ENCODE measurements at places on chromosomes 6 and 20. TPM values are rescaled to one million over a fixed set of nuclear protein-coding genes. Genes with fewer than 3 reads are reported as not detected.
A peak's percentile ranks its signal among the peaks of the same experiment; 100 is the strongest.

- no peak for DNase-seq
- no peaks in the 10 kb centered on the region for H3K27me3 ChIP-seq
- H3K4me3 ChIP-seq = no peak overlapping the region
- H3K4me1 ChIP-seq = no peaks in the 10 kb centered on the region
Measured at GRCh38 chr6:140360651-140361050, 986.2 kb upstream of the CITED2 start.

- DNase-seq = peak; percentile 24
- H3K4me1 ChIP-seq = peaks cover 9% of the 10 kb centered on the region
- H3K36me3 ChIP-seq = no peaks in the 10 kb centered on the region
- no peak overlapping the region for H3K27ac ChIP-seq
Measured at GRCh38 chr6:51619042-51619799, 468.2 kb downstream of the PKHD1 start.

DNA sequence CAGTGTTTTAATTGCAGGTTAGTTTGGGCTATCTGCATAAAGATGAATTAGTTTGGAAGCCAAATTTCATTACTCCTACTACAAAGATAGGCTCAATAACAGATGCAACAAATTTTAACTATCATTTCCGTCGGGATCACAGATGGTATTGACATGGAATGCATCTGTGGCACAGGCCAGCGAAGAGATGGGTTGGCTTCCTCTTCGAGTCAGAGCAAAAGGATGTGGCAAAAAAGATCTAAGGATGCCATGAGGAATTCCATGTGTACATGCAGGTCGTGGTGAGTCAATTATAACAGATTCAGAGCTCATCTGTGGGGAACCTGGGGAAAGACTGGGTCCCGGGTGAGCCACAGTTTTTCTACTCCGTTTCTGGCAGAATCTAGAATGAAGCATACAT, 83.0 kb upstream of the CITED2 start:
- H3K27ac ChIP-seq = no peak overlapping the region
- H3K27me3 ChIP-seq = no peaks in the 10 kb centered on the region
- H3K36me3 ChIP-seq = no peaks in the 10 kb centered on the region
- no peak for DNase-seq

- H3K4me1 ChIP-seq = peaks cover 59% of the 10 kb centered on the region
- DNase-seq = no peak
- no peaks in the 10 kb centered on the region for H3K27me3 ChIP-seq
- peak within 1 kb of the TSS; percentile 93 for H3K27ac ChIP-seq
Measured at GRCh38 chr6:33419580-33420490, at the start of gene SYNGAP1. Gene SYNGAP1 (plus strand): TSS chr6:33420065. CDS start chr6:33420265, 200 bp downstream.

DNA sequence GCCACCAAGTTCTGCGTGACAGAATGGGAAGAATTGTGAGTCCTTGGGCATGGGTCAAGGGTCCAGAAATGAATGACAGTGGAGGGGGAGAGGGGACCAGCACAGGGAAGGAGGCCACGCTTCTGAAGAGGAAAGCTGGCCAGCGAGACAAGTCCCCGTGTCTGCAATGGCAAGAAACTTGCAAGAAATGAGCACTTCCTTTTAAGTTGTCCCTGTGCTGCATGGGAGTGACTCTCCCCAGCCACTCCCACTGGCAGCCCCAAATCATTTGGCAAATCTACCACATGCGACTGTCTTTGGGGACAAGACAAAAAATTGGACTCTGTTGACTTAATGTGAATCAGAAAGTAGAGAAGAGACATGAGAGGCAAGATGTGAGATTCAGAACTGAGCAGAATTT, 242.2 kb upstream of the RREB1 start:
- no peaks in the 10 kb centered on the region for H3K36me3 ChIP-seq
- H3K4me3 ChIP-seq = no peak overlapping the region
- H3K27me3 ChIP-seq = no peaks in the 10 kb centered on the region

DNA sequence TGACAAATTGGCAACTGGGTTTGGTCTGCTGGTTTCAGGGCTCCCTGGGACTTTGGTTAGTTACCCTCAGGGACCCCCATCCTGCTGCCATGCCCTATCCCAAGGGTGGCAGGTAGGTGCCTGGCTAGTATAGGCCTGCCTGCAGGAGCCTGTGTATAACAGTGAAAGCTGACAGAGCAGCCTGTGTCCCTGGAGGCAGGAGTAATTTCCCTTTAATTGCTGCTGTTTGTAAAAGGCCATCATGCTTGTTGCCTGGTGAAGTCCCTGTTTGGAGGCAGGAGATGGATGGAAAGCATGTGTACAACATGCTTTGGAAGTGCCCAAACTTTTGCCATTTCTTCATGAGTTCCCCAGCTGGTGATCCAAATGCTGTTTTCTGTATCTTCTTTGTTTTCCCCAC, 30.1 kb downstream of the CMTR1 start:
- DNase-seq = no peak
- peaks cover 100% of the 10 kb centered on the region for H3K36me3 ChIP-seq
- no peak overlapping the region for H3K4me3 ChIP-seq
- no peaks in the 10 kb centered on the region for H3K27me3 ChIP-seq
- H3K4me1 ChIP-seq = no peaks in the 10 kb centered on the region
- H3K27ac ChIP-seq = no peak overlapping the region

DNA sequence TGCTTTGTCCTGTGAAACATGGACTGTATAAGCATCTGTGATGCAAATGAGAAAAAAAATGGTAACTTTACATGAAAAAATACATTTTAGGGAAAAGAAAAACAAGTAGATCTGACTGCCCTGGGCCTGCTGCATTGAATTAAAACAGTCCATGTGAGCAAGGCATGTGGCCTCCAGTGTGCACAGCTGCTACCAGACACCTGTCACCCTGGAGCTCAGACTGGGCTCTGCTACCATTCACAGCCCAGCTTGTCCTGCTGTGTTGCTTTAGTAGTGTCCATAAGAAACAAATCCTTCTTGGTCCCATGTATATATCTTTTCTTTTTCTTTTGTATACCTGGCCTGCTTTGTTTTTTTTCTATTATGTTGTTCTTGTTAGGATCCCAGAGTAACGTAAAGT, 315.9 kb downstream of the NKAIN2 start:
- H3K4me3 ChIP-seq = no peak overlapping the region
- H3K27ac ChIP-seq = no peak overlapping the region
- DNase-seq = no peak
- H3K27me3 ChIP-seq = no peaks in the 10 kb centered on the region
- no peaks in the 10 kb centered on the region for H3K4me1 ChIP-seq

DNA sequence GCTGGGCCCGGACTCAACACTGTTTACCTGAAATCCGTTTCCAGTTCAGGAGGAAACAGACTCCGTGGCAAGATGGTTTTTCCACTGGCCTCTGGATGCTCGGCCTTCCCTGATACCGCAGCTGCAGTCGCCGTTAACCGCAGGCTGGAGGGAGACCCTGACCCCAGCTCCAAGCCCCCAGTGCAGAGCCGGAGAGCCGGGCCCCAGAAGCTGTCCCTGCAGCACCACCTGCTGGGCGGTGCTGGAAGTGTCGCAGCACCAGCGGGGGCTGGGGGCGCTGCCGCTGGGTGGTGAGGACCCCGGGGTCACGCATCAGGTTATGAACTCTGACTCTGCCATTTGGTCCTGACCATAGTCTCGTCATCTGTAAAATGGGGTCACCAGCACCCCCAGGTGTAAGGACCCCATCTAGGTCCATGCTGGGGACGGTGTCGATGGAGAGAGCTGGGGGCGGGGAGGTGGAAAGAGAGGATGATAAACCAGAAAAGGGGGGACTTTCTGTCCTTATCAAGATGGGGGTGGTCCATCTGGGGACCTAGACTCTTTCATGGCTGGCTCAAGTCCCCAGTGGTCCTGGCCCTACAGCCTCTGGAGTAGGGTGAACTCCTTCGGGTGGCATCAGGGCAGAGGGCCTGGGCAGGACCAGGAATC, 20.8 kb upstream of the CHRNA4 start:
- H3K4me1 ChIP-seq = no peaks in the 10 kb centered on the region
- no peaks in the 10 kb centered on the region for H3K36me3 ChIP-seq

DNA sequence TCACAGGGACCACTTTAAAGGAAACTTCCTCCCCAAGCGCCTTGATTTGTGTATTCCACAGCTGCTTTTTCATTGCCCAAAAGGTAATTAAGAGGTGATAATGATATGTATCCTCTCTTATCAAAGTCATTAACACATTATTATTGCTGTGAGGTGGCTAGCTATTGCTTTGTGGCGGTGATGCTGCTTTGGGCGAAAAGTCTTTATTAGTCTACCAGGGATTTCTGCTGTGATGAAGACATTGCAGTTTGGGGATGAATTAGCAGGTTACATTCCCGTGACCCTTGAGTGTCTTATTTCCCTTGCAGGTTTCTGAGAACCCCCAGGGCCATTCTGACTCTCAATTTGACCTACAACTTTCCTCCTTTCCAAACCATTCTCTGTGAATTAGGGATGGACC, 143.4 kb upstream of the SOX4 start:
- H3K4me3 ChIP-seq = no peak overlapping the region
- H3K27ac ChIP-seq = no peak overlapping the region
- no peaks in the 10 kb centered on the region for H3K27me3 ChIP-seq
- no peaks in the 10 kb centered on the region for H3K36me3 ChIP-seq
- DNase-seq = no peak
- H3K4me1 ChIP-seq = no peaks in the 10 kb centered on the region

GRCh38 chr6:131122007-131122406, 13.3 kb upstream of the AKAP7 start:
- no peak for DNase-seq
- H3K27me3 ChIP-seq = no peaks in the 10 kb centered on the region
- no peaks in the 10 kb centered on the region for H3K4me1 ChIP-seq
- H3K4me3 ChIP-seq = no peak overlapping the region

DNA sequence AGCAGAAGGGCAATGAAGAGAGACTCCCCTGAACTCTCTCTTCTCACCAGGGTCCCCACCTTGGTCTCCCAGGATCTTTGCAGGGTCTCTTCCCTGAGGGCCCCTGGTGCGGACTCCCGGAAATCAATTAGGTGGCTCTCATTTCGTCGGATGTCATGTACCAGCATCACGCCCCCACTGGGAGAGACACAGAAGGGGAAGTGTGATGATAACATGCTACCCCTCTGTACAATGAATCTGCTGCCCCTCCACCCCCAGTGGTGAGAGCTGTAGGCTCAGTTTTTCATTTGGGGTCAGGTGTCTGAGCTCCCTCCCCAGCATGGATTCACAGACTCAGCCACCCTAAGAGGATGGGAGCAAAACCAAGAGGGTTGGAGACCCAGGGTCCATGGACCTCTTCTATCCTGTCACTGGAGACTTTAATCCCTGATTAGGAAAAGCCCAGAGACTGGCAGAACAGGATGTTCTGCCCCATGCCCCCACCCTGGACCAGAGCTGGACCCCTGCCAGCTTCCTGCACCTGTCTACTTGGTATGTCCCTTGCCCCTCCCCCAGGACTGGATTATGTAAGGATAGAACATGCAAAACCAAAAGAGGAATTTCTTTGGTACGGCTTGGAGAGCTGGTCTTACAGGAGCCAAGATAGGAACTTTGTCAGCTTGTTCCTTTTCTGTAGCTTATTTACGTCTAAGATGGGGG, 11.1 kb downstream of the GGT7 start:
- DNase-seq = peak; percentile 45
- no peaks in the 10 kb centered on the region for H3K4me1 ChIP-seq
- no peaks in the 10 kb centered on the region for H3K27me3 ChIP-seq

- H3K27ac ChIP-seq = no peak overlapping the region
- H3K36me3 ChIP-seq = peaks cover 98% of the 10 kb centered on the region
- DNase-seq = no peak
- no peaks in the 10 kb centered on the region for H3K4me1 ChIP-seq
- H3K4me3 ChIP-seq = no peak overlapping the region
Measured at GRCh38 chr20:49859011-49859410, 46.4 kb downstream of the SLC9A8 start.

GRCh38 chr6:6969761-6970223, 138.0 kb upstream of the RREB1 start:
- H3K27me3 ChIP-seq = no peaks in the 10 kb centered on the region
- no peaks in the 10 kb centered on the region for H3K36me3 ChIP-seq
- no peak overlapping the region for H3K4me3 ChIP-seq
- no peaks in the 10 kb centered on the region for H3K4me1 ChIP-seq

- H3K4me1 ChIP-seq = no peaks in the 10 kb centered on the region
- H3K27ac ChIP-seq = no peak overlapping the region
- no peak for DNase-seq
- no peaks in the 10 kb centered on the region for H3K36me3 ChIP-seq
- no peaks in the 10 kb centered on the region for H3K27me3 ChIP-seq
Measured at GRCh38 chr6:39590871-39591393, 134.3 kb downstream of the KIF6 start.

- no peak overlapping the region for H3K27ac ChIP-seq
- DNase-seq = no peak
- no peaks in the 10 kb centered on the region for H3K27me3 ChIP-seq
- no peak overlapping the region for H3K4me3 ChIP-seq
Measured at GRCh38 chr6:158417760-158418098, 105.5 kb downstream of the TULP4 start.

DNA sequence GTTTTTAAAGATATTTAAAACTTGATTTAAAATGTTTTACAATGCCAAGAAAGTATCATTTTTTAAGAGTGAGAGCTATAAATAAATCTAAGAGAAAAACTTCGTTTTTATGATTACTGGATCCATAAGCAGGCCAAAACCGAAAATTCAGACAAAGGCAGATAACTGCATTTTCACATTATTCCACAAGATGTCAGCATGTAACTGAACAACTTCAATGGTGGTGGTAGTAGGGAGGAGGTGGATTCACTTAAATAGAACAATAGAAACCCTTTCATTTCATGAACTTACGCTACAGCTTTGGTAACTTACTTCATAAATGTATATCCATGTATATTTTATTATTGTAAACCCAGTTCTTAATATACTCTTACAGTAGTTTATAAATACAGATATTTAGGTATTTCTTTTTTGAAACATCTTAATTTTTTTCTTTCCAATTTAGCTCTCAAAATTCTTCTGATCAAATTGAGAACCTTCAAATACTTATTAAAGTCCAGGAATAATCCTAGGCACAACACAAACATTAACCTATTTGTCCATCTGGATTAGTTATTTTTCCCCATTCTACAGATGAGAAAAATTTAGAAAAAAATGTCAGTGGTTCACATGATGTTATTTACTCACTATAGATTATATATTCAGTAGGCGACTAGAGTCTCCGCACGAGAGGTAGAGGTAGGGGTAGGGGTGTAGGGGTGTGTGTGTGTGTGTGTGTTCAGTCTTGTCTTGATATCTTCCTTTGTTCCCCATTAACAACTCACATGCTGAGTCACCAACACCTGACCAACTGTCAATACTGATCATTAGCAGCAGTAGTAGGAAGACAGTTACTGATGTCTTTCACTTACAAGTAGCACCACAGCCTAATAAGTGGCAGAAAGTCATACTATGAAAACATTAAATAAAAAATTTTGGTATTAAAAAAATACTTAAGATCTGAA, 111.5 kb downstream of the ARHGAP18 start:
- peak; percentile 86 for DNase-seq
- no peak overlapping the region for H3K27ac ChIP-seq

- H3K36me3 ChIP-seq = no peaks in the 10 kb centered on the region
- no peaks in the 10 kb centered on the region for H3K4me1 ChIP-seq
- DNase-seq = no peak
- no peak overlapping the region for H3K27ac ChIP-seq
- H3K4me3 ChIP-seq = no peak overlapping the region
Measured at GRCh38 chr6:20978151-20978614, 443.9 kb downstream of the CDKAL1 start.

GRCh38 chr6:165191461-165191860, 117.9 kb downstream of the C6orf118 start:
- DNase-seq = no peak
- H3K36me3 ChIP-seq = no peaks in the 10 kb centered on the region
- no peaks in the 10 kb centered on the region for H3K4me1 ChIP-seq
- no peaks in the 10 kb centered on the region for H3K27me3 ChIP-seq

The EPPIN gene
- total RNA-seq = not detected

The COL9A1 gene
- 36.1 TPM for total RNA-seq

The CD109 gene
- 1.4 TPM for total RNA-seq

The MCCD1 gene
- not detected for total RNA-seq

The PKIB gene
- total RNA-seq = 12.8 TPM

The SEC23B gene
- total RNA-seq = 22.3 TPM

The DSN1 gene
- 6.7 TPM for total RNA-seq

The PRDM13 gene
- not detected for total RNA-seq

Measured in stomach (tissue), 19 donors.